Kidney (tissue), 22 donors: ENCODE measurements at places on chromosomes 2 and 18. TPM values are rescaled to one million over a fixed set of nuclear protein-coding genes. Genes with fewer than 3 reads are reported as not detected.

- no peak for DNase-seq
Measured at GRCh38 chr2:160741271-160741670, 247.7 kb upstream of the RBMS1 start.

The ANKRD53 gene
- total RNA-seq: 1.3 TPM

DNA sequence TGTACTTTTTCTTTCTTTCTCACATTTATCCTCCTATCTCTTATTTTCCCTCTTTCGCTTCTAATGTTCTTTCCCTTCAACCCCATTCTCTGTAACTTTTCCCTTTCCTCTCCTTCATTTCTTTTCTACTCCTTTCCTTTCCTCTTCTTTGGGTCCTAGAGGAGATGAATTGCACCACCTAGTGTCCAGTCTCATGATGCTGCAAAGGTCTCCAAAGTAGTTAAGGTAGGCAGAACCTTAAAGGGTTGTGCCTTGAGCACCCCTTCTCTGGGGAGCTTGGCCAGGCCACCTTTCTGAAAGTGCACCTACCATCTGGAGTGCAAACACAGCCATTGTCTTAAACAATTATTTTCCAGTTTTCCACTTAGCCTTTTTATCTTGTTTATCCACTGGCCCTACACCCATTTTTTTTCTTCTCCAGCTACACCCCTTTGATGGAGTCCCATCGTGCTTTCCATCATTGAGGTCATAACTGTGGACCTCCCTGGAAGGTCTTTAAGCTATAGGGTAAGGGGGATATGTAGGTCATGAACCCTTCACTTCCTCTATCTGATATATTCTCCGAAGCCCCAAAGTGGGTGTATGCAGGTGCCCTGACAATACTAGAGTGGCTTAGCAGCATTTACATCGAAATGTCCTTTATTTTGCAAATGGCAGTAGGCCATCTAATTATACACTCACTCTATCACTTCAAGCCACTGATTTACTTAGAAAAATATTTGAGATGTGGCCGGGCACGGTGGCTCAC lies 155.9 kb downstream of the ESCO1 start:
- peak; percentile 78 for DNase-seq

DNA sequence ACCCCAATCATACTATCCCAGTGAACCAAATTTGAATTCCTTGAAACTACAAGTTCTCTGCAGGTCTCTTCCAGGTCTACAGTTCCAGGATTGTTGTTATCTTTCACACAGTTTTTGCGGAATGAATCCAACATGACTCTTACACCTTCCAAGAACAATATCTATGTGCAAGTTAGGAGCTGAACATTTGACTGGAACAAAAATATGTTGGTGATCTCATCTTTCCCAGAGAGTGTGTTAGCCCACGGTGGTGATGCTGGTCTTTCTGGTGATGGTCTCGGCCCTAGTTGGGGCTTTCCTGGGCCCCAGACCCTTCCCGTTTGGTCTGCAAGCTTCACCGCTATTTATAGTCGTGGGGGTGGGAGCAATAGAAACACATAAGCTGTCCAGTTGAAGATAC lies 173.7 kb downstream of the TPGS2 start:
- DNase-seq: no peak

GRCh38 chr2:136434251-136434715 lies 316.3 kb upstream of the CXCR4 start:
- no peak for DNase-seq

DNA sequence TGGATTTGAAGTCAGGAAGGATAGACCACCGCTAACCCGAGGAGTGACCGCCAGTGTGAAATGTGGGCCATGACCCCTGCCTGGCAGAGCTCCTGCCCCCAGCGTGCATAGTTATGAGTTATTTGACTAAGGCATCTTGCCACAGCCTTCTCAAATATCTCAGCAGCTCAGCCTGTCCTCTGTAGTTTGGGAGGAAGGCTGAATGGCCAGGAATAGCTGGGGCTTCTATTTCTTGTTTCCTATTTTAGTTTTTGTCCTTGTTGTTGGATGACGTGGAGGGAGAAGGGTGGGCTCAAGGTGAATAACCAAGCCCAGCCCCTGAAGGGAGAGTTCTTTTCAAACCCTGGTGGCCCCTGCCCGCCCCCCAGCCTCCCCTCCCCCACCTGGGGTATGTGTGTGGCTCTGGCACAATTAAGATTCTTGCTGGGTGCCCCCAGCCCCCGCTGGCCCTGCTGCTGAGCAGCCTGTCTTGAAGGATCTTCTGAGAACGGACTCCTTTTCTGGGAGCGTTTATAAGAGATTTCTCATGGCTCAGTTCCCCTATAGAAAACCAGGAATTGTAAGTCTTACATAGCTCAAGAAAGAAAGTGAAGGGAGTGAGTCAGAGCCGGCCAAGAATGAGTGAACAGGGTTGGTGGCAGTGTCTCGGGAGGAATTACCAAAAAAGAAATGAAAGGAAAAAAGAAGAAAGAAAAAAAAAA lies 157.4 kb downstream of the GLI2 start:
- DNase-seq: peak; percentile 60

- no peak for DNase-seq
Measured at GRCh38 chr2:677959-678550, 849 bp upstream of the TMEM18 start.

The TLX2 gene
- total RNA-seq: not detected

- DNase-seq: no peak
Measured at GRCh38 chr2:207513551-207514257, 16.1 kb upstream of the CREB1 start.

The GRHL1 gene
- total RNA-seq: 6.0 TPM

The MAP3K19 gene
- not detected for total RNA-seq

DNA sequence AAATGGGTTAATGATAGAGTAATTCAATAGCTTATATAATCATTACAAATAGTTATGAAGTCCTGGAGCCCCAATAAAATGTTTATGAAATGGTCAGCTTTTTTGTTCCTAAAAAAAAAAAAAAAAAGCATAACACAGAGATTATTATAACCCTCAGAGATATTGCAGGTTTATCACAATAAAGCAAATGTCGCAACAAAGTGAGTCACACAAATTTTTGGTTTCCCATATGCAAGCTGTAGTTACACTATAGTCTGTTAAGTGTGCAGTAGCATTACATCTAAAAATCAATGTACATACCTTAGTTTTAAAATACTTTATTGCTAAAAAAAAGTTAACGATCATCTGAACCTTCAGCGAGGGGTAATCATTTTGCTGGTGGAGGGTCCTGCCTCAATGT lies 20.0 kb downstream of the WDFY1 start:
- no peak for DNase-seq

- DNase-seq: no peak
Measured at GRCh38 chr18:38972571-38972970, 1407.0 kb upstream of the CELF4 start.

GRCh38 chr18:24546307-24546706 lies 85.9 kb downstream of the HRH4 start:
- no peak for DNase-seq

The UGT1A9 gene
- 1.4 TPM for total RNA-seq

GRCh38 chr2:238202326-238203093 lies 985 bp downstream of the ILKAP start:
- DNase-seq: no peak

- DNase-seq: no peak
Measured at GRCh38 chr2:8402222-8402621, 279.6 kb upstream of the ID2 start.

DNA sequence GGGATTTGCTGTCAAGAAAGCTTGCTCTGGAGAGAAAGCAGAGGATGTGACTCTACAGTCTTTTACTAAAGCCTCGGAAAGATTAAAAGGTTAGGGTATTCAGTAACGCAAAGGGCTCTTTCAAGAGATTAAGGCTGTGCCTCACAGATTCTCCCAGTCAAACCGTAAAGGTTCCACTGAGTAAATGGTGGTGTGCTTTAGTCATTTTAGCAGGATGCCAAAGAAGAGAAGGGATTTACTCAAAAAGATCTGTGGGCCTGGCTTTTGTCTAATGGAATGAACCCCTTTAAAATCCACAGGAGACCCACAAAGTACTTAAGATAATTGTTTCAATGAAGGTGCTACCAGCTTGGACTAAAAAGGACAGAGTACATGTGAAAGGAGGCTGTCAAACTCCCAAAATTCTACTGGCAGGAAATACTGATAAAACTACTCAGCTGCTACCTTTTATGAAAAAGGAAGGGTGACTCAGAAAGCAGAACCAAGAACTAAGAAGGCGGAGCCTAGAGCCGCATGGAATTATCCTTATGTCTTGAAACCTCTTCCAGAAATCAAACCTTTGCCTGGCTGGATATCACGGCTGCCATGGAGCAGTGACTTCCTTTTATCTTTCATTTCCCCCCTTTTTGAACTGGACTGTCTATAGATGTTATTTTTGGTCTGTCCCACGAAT lies 670.2 kb upstream of the ZEB2 start:
- no peak for DNase-seq

DNA sequence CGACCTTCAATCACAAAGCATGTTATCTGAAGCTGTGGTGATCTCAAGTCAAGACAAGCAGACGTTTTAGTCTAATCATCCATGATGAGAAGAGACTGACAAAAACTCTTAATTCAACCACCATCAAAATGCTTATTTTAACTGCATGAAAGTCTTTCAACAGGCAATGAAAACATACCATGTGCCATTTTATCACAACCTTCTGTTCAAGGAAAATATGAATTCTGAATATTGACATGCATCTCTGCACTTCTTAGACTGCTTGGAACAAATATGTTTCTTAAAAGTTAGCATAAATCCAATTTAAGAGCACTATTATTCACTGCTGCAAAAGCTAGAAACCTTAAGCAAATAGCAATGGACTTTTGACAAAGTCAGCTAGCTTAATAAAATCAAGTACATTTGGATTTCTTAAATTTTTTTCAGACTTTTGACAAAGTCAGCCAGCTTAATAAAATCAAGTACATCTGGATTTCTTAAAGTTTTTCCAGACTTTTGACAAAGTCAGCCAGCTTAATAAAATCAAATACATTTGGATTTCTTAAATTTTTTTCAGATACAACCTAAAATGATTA lies 70.9 kb downstream of the OLA1 start:
- DNase-seq: no peak

The SLC23A3 gene
- total RNA-seq: 2.8 TPM

DNA sequence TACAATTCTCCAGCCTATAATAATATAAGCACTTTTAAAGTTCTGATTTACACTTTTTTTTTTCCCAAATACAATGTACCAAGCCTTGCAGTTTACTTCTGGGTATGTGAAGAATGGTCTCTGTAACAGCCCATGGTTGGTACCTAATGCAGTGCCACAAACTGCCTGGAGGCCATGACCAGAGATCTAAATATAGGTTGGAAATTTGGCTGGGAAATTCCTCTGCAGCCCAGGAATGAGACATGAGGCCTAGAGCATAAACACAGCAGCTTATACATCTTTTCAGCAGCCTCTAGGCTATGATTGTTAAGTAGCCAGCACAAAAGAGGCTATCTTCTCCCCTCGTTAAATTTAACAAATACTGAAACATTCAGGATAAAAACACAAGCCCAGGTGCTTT lies 432.0 kb upstream of the FAM98A start:
- no peak for DNase-seq

DNA sequence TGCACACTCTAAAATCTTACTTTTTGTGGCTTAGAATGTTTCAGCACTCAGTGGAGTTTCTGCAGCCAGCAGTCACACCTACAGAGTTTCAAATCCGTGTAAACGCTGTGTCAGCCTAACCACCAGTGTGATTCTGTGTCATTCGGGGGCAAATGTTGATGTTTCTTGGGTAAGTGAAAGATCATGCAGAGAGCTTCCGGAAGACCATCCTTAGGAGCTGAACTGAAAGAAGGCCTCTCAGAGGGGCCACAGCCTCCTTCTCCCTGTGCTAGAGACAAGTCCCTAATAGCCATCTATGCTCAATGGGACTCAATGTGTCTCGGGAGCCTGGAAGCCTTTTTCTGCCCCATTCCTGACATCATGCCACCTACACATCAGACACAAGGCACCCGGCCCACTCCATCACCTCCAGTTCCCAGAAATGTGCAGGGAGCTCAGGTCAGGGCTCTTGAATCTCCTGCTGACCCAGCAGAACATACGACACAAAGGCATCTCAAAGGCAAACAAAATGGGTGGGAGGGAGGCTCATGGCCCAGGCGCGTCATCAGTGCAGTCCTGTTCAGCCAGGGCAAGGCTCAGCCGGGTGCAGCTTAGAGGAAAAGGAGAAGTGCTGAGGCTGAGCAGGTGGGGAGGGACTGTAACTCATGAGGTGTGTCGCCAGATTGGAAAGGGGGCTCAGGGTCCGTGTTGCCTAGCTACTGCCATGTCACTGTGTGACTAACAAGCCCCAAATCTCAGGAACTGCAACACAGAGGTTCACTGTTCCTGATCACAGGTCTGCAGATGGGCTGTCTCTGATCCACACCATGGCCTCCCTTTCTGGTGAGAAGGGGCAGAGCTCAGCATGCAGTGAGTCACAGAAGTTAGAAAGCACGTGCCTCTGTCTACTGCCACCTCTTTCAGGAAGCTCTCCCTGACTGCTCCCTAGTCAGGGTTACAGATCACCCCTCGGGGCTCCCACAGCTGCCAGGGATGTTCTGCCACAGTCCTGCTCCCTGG lies 82.0 kb downstream of the SMAD7 start:
- DNase-seq: peak; percentile 66

GRCh38 chr2:189848276-189848675 lies 64.0 kb downstream of the PMS1 start:
- DNase-seq: no peak

DNA sequence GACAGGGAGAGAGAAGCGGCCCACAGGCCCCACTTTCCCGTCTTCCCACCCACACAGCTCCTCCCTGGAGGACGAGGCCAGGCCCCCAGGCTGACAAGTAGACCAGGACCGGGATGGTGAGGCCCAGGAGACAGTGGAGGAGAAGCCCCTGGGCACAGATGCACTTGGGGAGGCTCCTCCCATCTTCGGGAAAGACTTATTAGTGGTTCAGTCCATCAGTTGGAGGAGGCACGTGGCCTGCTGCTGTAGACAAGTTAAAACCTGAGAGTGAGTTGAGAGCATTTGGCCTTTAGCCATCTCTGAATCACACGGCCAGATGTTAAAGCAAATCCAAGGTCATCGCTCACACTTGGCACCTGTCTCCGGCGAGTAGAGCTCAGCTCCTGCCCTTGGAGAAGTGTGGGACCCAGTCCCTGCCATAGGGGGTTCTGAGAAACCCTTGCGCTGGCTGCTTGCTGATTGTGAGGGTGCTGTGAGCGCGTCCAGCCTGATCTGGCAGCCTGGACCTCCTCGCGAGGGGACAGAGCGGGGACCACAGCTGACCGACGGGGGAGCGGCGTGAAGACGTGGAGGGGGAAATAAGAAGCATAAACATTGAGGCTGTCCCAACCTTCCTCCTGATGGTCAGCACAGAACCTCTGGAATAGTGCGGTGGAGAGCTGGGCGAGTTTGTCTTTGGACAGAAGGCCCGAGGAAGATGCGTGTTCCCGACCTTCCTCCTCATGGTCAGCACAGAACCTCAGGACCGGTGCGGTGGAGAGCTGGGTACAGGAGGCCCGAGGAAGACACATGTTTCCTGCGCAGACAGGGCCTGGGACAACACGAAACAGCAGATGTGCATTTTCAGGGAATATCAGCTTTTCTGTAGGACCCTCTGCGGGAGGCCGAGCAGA lies 24.7 kb upstream of the ALLC start:
- DNase-seq: peak; percentile 59

- no peak for DNase-seq
Measured at GRCh38 chr2:12935222-12935621, 218.5 kb downstream of the TRIB2 start.

GRCh38 chr18:58216071-58216481 lies 172.1 kb downstream of the NEDD4L start:
- peak; percentile 26 for DNase-seq

- no peak for DNase-seq
Measured at GRCh38 chr2:237892984-237893595, 33.7 kb downstream of the RAMP1 start.

GRCh38 chr2:220277445-220277975 lies 650.1 kb downstream of the SLC4A3 start:
- DNase-seq: no peak

GRCh38 chr2:201697899-201698298 lies 545 bp downstream of the MPP4 start:
- no peak for DNase-seq

- no peak for DNase-seq
Measured at GRCh38 chr2:169694894-169695260, 608 bp downstream of the PHOSPHO2 start.
